Vagina (tissue), 2 donors: ENCODE measurements at places on chromosomes 2 and 18. TPM values are rescaled to one million over a fixed set of nuclear protein-coding genes. Genes with fewer than 3 reads are reported as not detected.

The MOGAT1 gene
- not detected for total RNA-seq

The TXNDC2 gene
- 0.49 TPM for total RNA-seq

GRCh38 chr2:97664636-97664970 is 759 bp upstream of the ACTR1B start:
- DNase-seq, result no peak

DNA sequence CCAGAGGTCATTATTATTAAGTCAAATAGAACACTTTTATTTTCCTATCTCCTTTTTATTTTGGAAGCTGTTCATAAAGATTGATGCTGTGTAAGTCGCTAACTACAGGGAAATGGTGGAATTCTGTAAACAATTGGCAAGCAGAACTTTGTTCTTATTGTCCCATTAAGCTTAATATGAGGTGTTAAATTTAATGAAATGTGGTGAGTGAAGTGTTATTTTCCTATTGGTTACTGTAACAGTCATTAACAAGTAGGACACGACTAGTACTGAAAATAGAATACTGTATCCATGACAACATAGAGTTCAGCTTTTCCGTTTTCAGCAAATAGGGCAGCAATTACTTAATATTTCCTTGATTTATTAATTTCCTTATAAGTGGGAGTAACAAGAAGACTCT is 279.1 kb upstream of the ZEB2 start:
- DNase-seq, result no peak

GRCh38 chr2:72889991-72890390 is 2.8 kb downstream of the SPR start:
- DNase-seq, result no peak

The ITPRIPL1 gene
- 1.5 TPM for total RNA-seq

GRCh38 chr2:99879481-99879880 is 262.9 kb downstream of the AFF3 start:
- no peak for DNase-seq

The PLCL1 gene
- total RNA-seq, result 6.6 TPM

DNA sequence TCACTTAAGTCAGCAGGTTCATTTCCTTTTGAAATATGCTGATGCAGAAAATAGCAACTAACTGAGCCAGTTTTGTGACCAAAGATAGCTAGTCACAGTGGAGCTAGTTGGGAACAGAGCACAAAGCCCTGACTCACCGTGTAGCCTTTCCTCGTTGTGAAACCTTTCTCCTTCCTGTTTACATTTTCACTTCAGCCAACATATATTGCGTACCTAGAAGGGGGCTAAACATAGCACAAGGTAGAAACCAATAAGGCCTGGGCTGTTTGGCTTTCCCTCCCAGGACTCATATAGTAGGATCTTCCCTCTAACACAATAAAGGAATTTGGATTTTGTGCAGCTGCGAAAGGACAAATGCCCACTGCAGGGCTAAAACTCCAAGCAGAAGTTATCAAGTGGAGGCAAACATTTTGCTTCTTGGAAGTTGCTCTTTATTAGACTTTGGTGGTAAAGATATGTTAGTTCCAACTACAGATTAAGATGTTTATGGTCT is 24.5 kb upstream of the LPIN2 start:
- DNase-seq, result no peak

The G6PC2 gene
- not detected for total RNA-seq

The ARPC2 gene
- 284 TPM for total RNA-seq
